ENCODE measurements at places on chromosomes 2 and 18.
A peak's percentile ranks its signal among the peaks of the same experiment; 100 is the strongest.

DNA sequence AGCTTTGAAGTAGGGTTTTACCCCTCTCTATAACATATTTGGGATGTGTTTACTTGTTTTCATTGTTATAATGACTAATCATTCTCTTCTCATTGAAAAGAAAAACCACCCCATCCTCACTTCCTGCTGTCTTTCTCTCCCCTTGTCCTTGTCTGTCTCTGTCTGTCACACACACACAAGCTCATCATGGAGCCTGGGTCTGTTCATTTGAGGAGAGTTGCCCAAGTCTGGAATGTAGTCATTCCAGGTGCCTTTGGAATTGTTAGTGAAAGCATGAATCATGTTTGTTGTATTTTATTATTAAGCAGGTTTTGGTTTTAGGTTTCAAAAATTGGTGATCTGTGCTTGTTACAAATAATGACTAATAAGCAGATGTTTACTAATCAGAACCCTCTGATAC, 133.5 kb upstream of the IL1R2 start:
- DNase-seq = no peak

DNA sequence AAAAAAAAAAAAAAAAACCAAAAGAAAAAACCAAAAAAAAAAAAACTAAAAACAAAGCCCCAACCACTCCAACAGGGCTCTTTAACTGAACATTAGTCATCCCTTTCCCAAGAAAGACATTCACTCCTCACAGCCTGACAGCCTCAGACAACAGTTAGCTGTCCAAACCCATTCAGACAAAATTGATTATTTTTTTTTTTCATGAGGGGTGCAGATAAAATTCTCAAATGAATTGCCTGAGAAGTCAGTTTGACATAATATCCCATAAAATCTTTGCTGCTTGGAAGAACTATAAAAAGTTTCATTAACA, 206.1 kb upstream of the REV1 start:
- DNase-seq = no peak

DNA sequence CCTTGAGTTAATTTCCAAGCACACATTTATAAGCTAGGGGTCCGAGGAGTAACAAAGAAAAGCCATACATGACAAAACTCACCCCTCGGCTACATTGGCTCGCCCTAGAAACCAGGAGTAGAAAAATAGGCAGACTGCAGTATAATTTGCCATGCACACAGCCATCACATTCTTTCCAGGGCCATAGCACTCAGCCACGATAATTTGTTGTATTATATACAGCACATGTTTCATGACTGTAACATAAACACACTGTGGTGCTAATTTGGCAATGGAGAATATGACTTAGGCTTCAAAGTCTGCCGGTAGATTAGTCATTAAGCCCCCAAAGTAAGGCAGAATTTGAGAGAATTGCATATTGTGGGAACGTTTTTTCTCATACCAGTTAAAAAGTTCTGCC, 254.9 kb downstream of the ZNF521 start:
- DNase-seq = no peak

- DNase-seq = peak; percentile 1
Observed at GRCh38 chr2:27408601-27409320, 630 bp downstream of the PPM1G start.

- no peak for DNase-seq
Observed at GRCh38 chr2:16678964-16679363, 13.3 kb upstream of the CYRIA start.

DNA sequence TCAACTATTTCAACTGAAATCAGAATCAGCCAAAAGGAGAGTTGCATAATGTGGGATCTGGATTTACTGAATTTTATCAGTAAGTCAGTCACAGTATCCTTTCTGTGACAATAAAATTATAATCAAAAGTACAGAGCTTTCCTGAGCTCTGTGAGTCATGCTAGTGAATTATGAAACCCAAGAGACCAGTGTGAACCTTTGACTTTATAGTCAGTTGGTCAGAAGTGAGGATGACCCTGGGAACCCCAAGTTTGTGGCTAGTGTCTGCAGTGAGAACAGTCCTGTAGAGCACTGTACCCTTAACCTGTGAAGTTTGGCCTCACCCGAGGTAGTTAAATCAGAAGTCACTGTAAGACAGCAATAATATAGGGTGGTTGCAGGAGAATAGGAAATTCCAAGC, 381.7 kb downstream of the CDH19 start:
- no peak for DNase-seq

GRCh38 chr2:146814971-146815370, 1029.9 kb upstream of the ACVR2A start:
- no peak for DNase-seq

- DNase-seq = no peak
Observed at GRCh38 chr2:91839904-91840868, 3031.0 kb upstream of the TEKT4 start.

GRCh38 chr2:102932501-102932900, 170.7 kb downstream of the TMEM182 start:
- no peak for DNase-seq

- DNase-seq = no peak
Observed at GRCh38 chr2:73104933-73105332, 7.8 kb downstream of the RAB11FIP5 start.

GRCh38 chr2:150974864-150975263, 286.8 kb downstream of the RBM43 start:
- DNase-seq = no peak

GRCh38 chr2:225465827-225466226, 66.3 kb downstream of the NYAP2 start:
- DNase-seq = no peak

DNA sequence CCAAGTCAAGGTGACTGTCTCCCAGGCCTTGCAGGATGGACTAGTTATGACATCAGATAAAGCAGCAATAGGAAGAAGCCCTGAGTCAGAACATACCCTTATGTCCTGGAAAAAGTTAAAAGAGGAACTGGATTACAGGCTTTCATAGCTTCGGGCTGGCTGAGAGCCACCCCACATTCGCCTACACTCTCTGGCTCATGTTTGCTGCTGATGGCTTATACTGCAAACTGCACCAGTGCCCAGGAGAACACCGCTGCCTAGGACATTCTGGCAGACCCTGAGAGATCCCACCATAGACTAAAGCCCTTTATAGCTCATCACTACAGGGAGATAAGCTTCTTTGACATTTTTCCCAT, 20.3 kb downstream of the SLC8A1 start:
- no peak for DNase-seq

- DNase-seq = no peak
Observed at GRCh38 chr2:176464886-176465564, 195.8 kb downstream of the MTX2 start.

- no peak for DNase-seq
Observed at GRCh38 chr2:217412721-217413120, 552.9 kb upstream of the TNP1 start.

GRCh38 chr2:72111061-72111460, 36.6 kb downstream of the CYP26B1 start:
- no peak for DNase-seq

- no peak for DNase-seq
Observed at GRCh38 chr2:186749219-186749618, 55.4 kb downstream of the FAM171B start.

DNA sequence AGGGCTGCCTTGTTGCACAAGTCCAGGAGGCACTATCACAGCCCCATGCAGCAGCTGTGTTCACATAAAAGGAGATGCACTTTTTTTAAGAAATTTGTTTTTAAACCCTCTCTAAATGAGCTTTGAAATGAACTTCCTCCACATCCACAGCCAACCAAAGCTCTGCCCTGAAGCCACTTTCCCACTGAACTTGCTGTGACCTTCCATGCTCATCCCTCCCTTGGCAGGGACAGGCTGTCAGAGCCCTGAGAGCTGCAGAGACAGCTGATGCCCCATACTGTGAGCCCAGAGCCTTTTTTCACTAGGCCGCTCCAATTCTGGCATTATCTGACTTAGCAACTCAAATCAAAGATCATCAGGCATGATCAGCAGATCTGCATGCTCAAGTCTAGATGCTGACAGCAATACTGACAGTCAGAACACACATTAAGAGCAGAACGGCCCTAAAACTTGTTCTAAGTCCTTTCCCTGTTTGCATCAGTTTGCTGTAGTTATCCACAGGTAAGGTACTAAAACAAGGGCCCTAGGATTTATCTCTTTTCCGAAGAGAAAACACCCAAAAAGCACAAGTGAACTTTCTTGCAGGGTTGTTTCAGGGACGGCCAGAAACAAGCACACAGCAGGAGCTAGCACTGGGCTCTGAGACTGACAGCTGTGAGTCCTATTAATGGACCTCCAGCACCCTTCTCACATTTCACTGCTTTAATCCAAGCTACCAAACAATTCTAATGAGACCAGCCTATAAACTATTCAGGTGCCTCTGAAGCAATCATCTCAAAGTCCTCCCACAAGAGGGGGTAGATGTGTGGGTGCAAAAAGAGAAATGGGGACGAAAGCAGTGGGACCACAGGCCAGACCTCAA, 34.9 kb downstream of the RNU4ATAC start:
- DNase-seq = no peak

GRCh38 chr2:227862227-227862740, 9.1 kb upstream of the DAW1 start:
- peak; percentile 42 for DNase-seq

DNA sequence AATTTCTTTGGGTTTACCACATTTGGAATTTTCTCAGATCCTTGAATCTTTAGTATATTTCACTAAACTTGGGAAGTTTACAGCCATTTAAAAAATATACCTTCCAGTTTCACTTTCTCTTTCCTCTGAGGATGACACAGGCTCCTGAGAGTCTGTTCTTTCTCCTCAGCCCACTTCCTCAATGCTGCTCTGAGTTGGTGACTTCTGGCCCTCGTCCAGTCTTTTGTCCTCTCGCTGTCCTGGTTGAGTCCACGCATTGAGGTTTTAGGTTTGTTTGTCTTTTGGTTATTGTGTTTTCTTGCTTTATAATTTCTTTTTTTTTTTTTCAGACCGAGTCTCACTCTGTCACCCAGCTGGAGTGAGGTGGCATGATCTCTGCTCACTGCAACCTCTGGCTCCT, 40.7 kb upstream of the GALR1 start:
- peak; percentile 51 for DNase-seq

DNA sequence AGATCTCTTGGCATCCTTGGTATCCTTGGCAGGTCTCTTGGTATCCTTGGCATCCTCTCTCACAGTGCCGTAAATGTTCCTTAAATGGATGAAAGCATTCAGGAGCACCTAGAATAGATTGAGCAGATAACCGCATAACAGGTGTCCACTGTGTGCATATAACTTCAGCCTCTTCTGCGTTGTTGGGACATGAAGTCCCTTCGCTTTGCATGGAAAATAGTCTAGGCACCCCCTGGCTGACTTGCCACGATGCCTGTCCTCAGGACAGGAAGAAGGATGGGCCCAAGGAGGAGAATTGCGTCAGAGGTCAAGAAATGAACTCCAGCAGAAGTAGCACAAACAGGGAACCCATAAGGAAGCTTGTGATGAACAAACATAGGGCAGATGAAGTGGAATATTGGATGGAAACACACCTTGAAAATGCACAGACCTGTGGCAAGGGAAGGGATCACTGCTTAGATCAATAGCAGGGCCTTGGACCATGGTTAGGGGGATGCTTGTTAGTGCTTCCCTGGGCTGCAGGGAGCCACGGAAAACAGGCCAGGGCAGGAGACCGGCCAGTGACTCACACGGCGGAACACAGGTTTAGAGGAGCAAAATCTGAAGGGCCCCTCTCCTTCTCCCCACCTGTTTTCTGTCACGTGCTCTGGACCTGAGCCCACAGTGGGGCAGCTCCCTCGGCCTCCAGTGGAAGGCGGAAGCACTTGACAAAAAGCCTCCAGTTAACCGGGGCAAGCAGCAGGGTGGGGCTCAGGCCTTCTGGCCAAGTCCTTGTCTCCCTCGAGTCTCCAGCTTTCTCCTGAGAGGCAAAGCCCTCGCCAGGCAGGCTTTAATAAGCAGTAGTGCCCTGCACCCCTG, 99.2 kb upstream of the ASAP2 start:
- no peak for DNase-seq

DNA sequence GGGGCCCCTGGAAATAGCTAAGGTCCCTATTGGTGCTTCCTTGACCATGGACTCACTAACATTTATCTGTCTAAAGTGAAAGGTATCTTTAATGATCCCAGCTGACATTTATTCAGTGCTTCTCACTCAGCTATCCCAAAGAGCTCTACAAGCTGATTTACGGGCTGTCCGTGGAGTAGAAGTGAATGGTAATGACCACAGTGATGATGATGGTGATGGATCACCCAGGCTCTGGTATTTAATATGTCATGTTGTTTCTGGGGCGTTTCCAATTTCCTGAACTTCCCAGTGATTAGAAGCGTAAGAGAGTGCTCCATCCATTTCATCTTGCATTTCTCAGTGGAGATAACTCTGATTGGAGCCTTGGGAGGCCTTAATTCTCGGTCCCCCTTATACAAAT, 304.3 kb downstream of the HRH4 start:
- DNase-seq = no peak

- DNase-seq = no peak
Observed at GRCh38 chr2:16124881-16125613, 184.7 kb downstream of the MYCN start.

- no peak for DNase-seq
Observed at GRCh38 chr2:191158747-191159146, 8.0 kb upstream of the STAT4 start.

GRCh38 chr2:123659120-123659519, 366.0 kb upstream of the CNTNAP5 start:
- DNase-seq = no peak

DNA sequence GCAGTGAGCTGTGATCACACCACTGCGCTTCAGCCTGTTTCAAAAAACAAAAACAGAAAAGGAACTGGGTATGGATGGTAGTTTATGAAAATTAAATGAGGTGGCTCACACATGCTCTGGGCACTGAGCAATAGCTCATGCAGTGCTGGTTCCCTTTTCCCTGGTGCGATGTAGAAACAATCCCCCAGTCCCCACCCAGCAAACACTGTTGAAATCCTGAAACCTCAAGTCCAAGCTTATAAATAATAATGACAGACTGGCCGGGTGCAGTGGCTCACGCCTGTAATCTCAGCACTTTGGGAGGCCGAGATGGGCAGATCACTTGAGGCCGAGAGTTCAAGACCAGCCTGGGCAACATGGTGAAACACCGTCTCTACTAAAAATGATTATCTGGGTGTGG, 55.4 kb upstream of the SMAD2 start:
- no peak for DNase-seq

DNA sequence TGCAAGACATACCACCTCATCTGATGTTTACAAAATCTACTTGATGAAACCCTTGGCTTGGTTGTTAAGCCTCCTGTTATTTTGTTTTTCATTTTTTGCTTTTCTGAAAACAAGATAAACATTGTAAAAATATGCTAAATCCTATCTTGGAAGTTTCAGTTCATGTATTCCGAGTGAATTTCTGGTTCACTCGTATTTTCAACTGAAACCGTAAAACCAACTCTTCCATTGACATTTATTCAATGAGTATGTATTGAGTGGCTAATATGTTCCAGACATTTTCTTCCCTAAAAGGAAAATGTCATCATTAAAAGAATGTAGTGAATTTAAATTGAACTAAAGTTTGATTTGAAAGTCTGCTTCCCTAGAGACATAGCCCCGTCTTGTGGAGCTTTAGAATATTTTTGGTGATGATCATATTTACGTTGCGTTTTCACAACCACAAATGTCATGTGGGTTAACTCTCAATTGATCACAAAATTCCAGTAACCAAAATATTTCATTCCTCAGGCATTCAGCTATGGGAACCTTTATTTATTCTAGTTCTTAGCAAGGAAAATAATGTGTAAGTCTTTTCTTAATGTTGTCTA, 204.2 kb downstream of the MBD2 start:
- no peak for DNase-seq
